ENCODE measurements at places on chromosomes 3 and 15. TPM values are rescaled to one million over a fixed set of nuclear protein-coding genes. Genes with fewer than 3 reads are reported as not detected.
A peak's percentile ranks its signal among the peaks of the same experiment; 100 is the strongest.

GRCh38 chr3:163019260-163019659 lies 1522.7 kb downstream of the OTOL1 start:
- no peak for DNase-seq

- DNase-seq = peak; percentile 57
Observed at GRCh38 chr3:61954097-61954540, 392.7 kb downstream of the PTPRG start.

DNA sequence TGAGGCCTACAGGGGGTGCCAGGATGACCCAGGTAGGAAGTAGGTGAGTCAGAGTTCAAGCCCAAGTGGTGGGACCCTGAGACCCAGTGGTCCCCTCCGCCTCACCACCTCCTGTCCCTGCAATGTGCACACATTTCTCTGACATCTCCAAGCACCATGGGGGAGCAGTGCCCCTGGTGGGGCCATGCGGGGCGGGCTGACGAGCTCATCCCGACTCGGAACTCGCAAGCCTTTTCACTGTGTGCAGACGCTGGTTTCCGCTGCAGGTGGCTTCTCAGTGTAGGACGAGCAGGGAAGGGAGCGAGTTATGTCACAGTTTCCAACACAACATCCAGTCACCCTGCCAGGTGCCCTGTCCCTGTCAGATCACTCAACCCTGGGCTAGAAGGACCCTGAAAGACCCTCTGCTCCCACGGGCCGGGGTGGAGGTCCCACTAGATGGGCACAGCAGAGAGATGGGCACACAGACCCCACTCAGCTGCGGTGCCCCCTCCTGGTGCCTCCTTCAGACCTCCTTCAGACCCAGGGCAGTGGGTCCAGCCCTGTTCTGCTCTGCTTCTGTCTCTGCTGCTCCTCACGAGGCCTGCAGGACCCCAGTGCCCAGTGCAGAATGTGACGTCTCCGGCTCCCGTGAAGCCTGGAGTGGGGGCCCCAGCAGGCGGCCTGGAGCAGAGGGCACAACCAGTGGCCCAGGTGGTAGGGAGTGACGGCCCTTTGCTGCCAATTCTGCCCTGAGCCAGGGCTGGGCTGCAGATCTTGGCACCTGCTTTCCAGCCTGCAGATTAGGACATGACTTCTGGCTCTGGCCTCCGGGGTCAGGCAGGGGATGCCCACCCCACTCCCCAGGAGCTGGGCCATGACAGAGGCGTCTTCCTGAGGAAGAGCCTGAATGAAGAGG lies 102.0 kb upstream of the RPL32 start:
- DNase-seq = no peak

GRCh38 chr3:159711560-159712333 lies 276.9 kb upstream of the IL12A start:
- DNase-seq = peak; percentile 92

DNA sequence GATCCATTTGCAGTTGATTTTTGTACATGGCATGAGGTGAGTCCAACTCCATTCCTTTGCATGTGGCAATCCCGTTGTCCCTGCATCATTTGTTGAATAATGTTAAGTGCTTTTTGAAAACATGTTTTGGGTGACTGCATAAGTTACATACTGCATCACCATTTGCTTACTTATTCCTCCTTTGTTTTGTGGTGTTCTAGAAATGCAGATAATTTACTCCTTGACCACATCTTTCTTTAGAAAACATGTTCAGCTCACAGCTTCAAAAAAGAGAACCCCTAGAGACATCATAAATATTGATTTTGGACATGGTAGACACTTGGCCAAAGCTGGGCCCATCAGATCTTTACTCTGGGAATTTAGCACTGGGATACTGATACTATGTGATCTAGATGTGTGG lies 135.3 kb upstream of the DAZL start:
- peak; percentile 9 for DNase-seq

GRCh38 chr3:183898028-183898431 lies 13.3 kb upstream of the PARL start:
- DNase-seq = no peak

Gene AADACL2
- total RNA-seq = not detected

- DNase-seq = no peak
Observed at GRCh38 chr3:66499881-66500575, 794 bp downstream of the LRIG1 start.

DNA sequence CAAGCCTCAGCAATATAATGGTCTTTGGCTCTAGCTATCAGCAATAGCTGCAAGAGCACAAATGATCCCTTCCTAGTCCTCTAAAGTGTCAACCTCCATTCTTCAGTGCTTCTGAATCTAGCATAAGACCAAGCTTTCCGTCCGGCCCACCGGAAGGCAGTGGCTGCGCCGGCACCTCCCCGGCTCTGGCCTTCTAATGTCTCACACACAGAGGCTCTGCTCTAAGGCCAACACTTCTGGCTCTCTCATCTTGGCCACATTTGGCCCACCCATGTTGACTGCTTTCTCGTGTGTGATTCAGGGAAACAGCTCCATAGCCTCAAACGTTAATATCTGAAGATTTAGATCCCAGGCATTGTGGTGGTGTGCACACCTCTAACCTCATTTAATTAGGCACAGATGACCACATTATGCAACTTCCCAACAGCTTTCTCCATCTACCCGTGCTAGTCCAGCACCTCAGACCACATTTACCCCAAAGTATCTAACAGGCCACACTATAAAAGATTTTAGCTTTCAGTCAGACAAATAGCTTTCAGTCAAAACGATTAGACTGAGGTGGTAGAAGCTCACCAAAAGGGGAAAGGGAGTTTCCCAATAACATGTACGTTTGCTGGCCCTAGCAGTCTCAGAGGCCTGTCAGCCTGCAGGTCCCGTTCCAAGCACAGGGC lies 19.3 kb downstream of the SLC51A start:
- DNase-seq = peak; percentile 42

Gene ST8SIA2
- total RNA-seq = not detected

GRCh38 chr15:73946046-73946721 lies 19.9 kb downstream of the LOXL1 start:
- DNase-seq = no peak

Gene FOXB1
- total RNA-seq = not detected
